Suppressor macrophage treated with lipopolysaccharide for 1 hour (primary cell): ENCODE measurements at places on chromosomes 5 and 9.

DNA sequence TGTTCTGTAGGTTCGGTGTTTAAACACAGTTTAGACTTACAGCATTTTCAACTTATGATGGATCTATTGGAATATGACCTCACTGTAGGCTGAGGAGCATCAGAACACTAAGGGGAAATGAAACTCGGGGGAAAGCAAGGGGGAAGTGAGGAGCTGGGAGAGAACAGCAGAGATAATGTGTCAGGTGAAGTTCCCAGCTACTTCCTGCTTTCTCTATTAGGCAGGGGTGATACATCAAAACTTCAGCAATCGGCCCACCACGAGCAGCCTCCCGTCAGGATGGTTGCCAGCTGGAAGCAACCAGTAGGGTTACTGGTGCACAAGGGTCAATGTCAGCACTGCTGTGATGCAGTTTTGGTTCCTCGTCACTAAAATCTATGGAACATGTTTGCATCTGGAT is 34.3 kb downstream of the FAT2 start:
- DNase-seq, result peak; percentile 89

DNA sequence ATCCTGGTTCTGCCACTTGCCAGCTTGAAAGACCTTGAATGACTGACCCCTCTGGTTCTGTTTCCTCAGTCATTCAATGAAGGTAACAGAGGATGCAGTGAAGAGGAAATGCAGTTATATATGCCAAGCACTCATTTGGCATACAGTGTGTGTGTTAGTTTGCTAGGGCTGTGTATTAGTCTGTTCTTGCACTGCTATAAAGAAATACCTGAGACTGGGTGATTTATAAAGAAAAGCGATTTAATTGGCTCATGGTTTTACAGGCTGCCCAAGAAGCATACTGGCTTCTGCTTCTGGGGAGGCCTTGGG is 8.6 kb upstream of the WHRN start:
- DNase-seq, result no peak

DNA sequence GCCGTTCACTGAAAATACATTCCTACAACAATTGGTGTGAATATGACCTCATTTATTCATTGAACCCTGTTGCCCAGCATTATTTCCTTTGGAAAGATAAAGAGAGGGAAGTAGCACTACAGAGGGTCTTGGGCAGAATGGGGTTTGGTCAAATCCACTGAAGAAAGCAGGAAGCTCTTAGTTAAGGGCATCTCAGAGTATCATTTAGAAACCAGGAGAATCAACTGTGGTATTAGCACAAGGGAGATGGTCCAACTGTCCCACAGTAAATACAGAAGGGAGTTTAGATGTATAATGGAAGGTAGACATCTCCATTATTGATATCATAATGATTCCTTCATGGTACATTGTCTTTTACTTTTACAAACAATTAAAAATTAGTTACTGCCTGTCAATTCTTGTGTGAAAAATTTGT is 47.1 kb downstream of the LIX1 start:
- DNase-seq, result no peak

DNA sequence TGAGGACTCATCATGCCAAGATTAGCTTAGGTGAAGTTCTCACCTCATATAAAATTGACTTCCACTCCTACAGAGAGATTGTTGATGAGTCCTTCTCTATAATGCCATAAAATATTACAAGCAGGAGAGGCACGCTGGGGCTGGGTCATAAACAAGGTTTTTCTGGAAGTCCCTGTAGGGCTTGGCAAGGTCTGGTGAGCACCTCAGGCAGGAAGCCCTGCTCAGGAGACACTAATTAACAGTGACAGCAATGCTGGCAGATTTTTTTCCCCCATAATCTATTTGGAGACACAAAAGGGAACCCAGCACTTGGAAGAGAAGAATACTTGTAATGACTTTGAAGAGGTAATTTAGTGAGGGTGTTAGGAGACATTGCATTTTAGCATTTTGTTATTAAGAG is 118.7 kb downstream of the DIRAS2 start:
- DNase-seq, result no peak

DNA sequence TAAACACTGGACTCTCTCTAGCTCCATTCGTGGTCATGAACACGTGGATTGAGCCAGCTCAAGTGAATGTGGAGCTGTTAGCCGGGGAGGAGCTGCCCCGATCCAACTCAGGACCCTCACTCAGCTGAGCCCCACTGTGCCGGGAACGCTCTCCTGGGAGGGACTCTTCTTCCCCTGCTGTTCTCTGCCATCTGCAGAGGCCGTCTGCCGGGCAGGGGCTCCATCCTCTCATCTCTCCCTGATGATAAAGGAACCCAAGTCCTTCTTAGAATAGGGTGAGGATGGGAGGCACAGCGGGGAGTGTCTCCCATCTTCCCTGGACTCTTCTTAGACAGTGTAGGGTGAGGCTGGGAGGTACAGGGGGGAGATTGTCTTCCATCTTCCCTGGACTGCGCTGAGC is 120.5 kb upstream of the IRX4 start:
- no peak for DNase-seq

DNA sequence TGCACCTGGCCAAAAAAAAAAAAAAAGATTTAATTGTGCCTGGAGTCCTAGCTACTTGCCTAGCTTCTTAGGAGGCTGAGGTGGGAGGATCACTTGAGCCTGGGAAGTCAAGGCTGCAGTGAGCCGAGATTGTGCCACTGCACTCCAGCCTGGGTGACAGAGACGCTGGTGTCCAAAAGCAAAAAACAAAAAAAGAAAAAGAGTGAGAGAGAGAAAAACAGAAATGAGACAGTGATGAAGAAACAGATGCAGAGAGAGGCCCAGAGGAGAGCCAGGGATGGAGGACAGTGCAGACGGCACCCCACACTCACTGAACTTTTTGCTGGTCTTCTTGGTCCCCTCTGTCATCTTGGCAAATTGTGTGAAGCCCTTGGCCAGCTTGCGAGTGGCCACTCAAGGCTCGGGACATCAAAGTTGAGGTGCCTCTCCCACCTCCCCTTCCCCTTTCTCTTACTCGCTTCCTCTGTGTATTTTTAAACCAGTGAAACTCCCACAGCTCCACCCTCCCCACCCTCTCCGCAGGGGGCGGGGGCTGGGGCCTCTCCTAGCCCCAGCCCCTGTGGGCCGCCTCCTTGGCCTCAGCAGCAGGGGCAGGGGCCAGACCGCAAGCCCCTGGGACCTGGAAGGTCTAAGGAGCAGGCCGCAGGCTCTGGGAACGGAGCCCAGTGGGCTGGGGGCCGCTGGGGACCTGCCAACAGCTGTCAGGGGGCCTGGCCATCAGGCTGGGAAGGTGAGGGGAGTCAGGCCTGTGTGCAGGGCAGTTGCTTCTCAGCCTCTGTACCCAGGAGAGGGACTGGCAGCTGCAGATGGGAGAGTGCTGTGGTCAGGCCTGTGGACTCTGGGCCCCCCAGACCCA is at the start of gene SH2D3C:
Gene SH2D3C, minus strand, starts transcription at position 387 of the 856 bp plus-strand sequence. Its CDS starts 39 bp downstream, at position 348.
- peak; percentile 39 for DNase-seq

DNA sequence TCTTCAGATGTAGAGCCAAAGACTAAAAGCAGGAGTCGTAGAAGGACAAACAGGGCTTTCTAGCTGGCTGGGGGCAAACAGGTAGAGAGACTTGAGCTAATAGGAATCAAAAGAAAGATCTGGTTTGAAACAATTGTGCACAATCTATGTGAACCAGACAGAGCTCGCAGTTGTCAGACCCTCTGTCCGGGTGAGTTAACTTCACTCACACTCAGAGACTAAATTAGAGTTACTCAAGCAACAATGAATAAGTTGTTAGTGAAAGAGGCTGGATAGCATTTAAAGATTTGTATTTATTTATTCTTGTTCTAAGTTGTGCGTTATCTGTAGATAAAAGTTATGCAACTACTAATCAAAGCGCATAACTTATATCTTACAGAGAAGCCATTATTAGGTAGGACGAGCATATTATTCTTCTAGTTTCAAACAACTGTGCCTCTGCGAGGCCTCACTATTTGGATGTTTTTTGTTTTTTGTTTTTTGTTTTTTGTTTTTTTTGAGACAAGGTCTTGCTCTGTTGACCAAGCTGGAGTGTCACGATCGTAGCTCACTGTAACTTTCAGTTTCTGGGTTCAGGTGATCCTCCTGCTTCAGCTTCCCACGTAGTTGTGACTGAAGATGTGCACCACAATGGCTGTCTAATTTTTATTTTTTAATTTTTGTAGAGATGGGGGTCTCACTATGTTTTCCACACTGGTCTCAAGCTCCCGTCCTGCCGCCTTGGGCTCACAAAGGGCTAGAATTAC is 13.2 kb upstream of the LNPEP start:
- no peak for DNase-seq

DNA sequence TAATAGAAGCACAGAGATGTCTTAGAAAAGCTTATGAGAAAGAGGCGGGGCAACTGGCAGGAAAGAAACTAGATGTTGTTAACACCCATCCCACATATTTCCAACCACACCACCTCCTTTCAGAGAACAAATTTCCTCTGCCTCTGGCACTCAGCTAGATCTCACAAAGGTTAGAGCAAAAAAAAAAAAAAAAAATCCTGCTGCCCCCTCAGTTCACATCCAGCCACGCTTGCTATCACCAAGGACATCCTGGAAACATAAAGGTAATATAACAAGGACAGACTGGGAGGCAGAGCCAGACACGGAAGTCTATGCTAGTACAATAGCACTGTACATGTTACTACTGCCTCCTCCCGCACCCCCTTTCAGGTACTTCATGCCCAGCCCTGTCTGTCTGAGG is 238.0 kb upstream of the PTGER4 start:
- no peak for DNase-seq

- DNase-seq, result no peak
Measured at GRCh38 chr5:150263375-150263775, 26.2 kb downstream of the CAMK2A start.

GRCh38 chr5:112634166-112634565 is 103.5 kb upstream of the APC start:
- DNase-seq, result peak; percentile 20

- DNase-seq, result peak; percentile 2
Measured at GRCh38 chr5:80755626-80756025, 100.8 kb upstream of the DHFR start.

DNA sequence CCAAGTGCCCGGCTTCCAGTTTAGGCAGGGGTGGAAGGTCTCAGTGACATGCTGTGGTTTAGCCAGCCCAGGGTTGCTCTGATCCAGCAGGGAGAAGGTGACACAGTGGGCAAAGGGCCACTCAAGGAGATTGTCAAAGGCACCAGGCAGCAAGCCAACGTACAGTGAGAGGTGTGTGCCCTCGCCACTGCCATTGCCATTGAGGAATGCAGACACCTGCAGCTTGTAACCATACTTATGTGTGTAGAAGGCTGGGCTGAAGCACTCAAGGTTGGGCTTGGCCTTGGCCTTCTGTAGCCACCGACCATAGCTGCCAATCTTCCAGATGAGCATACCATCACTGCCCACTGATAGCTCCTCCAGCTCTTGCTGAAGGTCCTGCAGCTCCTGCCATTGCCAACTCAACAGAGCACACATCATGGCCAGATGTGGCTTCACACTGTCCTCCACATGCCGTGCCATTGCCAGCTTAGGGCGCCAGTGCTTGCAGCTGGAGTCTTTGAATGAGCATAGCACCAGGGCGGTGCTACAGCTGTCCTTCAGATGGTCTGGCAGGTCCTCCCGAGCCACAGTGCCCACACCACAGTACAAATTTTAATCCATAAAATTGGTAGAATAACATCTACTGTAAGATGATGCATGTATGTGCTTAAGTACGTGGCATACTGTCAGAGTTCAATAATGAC is 59.7 kb upstream of the HMHB1 start:
- no peak for DNase-seq

GRCh38 chr9:130124085-130124860 is 47.9 kb upstream of the NCS1 start:
- DNase-seq, result no peak

DNA sequence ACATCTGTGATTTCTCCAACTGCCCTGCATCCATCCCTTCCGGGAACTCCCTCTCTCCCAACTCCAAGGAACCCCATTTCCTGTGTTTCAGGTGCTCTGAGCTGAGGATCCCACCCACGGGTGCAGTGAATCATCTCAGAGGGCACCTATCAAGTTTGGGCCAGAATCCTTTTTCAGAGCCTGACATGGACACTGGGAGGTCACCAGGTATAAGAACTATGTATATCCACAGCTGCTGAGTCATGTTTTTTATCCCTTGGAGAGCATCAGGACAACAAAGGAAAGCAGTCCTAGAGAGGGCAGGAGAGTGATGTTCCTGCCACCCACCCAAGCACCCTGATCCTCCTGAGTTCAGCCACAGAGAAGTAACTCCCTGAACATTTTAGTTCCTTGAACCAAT is 3.8 kb downstream of the MED27 start:
- no peak for DNase-seq

GRCh38 chr9:35487081-35487480 is 2.8 kb upstream of the RUSC2 start:
- peak; percentile 40 for DNase-seq

GRCh38 chr5:42756606-42757601 is at the start of gene CCDC152:
CCDC152 (plus strand) TSS chr5:42756818; CDS start chr5:42759122, 2,304 bp downstream.
- DNase-seq, result peak; percentile 42

GRCh38 chr9:21931428-21931827 is 62.8 kb downstream of the CDKN2A start:
- DNase-seq, result peak; percentile 57

- DNase-seq, result no peak
Measured at GRCh38 chr5:54226215-54226614, 84.2 kb downstream of the ARL15 start.

DNA sequence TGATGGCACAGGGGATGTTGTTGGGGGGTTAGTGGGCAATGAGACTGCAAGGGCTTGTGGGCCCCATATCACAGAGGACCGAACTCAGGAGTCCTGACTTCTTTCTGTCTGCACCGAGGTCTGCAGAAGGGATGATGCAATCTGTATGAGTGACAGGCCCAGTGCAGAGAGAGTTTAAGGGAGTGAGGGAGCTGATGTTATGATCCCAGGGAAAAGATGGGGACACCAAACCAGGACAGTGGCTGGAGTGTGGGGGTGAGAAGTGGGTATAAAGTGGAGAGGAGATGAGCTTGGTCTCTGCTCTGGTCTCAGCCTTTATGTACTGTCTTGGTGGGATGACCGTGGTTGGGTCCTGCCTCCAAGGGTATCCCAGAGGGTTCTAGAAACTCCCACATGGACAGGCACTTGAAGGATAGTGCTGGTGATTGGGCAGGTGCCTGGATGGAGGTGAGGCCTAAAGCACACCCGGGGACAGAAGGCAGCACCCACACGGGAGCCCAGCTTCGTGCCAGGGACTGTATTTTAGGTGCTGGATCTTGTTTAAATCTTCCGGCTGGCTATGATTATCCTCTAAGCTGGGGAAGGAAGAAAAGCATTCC is 21.9 kb downstream of the GSN start:
- DNase-seq, result no peak

DNA sequence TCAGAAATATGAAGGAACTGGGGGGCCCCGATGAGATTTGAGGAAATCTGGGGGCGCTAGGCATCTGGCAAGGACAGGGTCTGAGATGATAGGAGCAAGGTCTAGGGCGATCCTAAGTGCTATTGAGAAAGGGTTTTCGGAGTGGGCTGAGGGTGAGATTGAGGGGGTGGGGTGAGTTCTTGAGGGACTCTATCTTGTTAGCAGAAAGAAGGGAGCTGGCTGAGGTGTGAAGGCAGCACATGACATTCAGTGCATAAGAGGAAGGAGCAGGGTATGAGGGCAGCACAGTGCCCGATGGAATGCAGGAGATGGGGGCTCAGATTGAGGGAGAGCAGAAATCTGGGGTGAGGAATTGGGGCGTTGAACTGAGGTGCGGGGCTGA is 640 bp downstream of the TRIM32 start:
- DNase-seq, result peak; percentile 6
